ENCODE measurements at places on chromosomes 3 and 15.

DNA sequence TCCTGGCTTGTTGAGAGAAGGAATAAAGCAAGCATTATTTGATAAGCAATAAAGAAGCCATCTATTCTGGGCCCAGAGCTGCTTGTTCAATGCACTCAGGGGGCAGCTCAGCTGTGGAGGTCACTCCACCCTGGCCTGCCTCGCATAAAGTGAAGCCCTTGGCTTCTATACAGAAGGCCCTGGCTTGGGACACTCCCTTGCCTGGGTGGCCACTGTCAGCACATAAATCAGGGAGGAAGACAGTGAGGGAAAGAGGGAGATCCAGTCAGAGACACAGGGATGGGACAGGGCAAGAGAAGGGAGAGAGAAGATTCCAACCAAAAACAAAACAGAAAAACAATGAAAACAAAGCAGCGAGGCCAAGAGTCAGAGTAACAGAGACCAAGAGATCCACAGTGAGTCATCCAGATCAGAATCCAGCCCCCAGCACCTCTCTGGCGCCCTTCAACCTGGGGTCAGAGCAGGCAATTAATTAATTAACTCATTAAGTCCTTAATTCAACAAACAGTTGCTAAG lies 11.8 kb downstream of the INSYN1 start:
- DNase-seq: no peak

DNA sequence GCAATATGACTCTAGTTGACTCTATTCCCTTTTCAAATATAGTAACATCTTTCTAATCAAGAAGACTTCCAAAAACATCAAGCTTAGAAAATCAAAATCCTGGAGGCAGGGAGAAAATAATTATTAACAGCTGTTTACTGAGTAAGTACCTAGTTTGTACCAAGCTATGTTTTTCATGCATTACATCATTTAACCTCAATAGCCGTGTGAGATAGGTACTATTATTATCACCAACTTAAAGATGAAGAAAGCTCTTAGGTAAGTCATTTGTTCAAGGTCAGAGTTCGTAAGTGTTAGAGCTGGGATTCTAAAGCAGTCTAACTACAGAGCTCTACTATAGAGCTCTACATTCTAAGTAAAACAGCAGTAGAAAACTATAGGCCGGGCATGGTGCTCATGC lies 41.6 kb downstream of the GSK3B start:
- DNase-seq: no peak

- no peak for DNase-seq
Measured at GRCh38 chr3:33091746-33092145, 5.2 kb downstream of the GLB1 start.

DNA sequence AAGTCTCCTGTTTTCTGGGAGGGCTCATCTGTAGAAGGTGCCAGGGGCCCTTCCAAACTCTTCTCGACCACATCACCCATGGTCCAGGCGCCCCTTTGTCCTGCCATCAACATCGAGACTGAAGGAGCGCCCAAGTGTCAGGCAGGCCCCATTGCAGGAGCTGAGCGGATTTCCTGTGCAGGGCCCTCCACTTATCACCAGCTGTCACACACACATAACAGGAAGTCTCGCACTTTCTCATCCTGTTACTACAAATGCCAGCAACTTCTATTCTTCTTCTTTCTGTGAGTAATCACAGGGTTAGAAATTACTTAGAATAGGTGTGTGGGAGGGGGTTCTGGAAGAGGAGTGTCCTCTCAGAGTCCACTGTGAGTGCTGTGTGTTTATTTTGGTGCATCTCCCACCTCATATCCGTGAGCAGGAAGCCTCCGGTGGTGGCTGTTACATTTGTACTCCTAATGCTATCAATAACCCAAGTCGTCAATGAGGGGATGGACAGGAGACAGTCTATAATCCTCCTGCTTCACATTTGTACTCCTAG lies at the start of gene KLHL6:
Gene KLHL6, minus strand, starts transcription at position 166 of the 541 bp plus-strand sequence. Its CDS starts 53 bp downstream, at position 113.
- no peak for DNase-seq

DNA sequence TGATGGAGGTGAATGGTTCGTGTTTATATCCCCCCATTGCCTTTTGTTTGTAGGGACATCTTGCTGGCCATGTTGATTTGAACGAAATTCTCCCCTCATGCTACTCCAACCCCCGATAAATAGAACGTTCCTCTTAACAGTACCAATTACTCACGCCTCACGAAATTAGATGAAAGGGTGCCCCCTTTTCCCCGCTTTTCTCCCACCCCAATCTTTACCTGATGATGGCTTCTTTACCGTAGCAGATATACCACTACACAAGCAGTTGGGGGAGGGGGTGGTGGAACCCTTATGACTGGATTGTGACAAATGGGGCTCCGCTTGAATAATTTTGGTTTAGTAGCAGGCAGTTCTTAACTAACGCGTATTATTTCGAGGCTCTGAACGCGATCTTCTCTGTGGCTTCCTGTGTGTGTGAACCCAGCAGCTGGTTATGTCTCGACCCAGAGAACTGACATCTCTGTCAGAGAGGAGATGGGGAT lies 1.1 kb downstream of the PIAS1 start:
- DNase-seq: no peak

DNA sequence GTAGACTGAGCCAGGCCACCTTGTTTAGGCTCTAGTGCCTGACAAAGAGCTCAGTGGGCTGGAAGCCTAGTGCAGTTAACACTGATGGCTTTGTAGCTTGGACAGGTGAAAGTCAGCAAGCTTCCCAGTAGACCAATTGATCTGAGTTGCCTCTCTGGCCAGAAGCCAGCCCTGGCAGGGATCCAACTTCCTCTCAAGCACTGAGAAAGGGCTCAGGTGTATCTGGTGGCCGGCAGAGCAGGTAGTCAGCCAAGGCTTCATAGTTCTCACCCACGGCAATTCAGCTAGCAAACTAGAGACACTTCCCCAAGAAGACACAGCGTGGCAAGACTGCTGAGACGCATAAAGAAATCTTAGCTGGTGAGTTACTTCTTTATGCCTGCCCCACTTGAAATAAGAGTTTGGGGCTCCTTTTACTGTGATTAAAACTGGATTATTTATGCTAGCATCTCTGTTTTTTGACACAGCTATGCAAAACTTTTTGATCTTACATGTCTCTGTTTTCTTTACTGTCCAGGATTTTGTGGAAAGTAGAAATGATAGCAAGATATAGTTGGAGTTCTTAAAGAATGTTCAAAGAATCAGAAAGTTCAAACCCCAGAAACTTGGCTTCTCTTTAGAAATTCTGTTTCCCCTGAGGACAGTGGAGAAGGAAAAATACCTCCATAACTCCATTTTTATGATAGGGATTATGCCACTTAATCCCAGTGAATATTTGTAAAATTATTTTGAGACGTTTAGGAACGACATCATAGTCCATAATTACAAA lies 8.4 kb upstream of the CA12 start:
- DNase-seq: peak; percentile 74

- DNase-seq: no peak
Measured at GRCh38 chr15:94252906-94253491, 21.6 kb downstream of the MCTP2 start.

GRCh38 chr3:126671521-126671920 lies 16.6 kb upstream of the TXNRD3 start:
- no peak for DNase-seq

DNA sequence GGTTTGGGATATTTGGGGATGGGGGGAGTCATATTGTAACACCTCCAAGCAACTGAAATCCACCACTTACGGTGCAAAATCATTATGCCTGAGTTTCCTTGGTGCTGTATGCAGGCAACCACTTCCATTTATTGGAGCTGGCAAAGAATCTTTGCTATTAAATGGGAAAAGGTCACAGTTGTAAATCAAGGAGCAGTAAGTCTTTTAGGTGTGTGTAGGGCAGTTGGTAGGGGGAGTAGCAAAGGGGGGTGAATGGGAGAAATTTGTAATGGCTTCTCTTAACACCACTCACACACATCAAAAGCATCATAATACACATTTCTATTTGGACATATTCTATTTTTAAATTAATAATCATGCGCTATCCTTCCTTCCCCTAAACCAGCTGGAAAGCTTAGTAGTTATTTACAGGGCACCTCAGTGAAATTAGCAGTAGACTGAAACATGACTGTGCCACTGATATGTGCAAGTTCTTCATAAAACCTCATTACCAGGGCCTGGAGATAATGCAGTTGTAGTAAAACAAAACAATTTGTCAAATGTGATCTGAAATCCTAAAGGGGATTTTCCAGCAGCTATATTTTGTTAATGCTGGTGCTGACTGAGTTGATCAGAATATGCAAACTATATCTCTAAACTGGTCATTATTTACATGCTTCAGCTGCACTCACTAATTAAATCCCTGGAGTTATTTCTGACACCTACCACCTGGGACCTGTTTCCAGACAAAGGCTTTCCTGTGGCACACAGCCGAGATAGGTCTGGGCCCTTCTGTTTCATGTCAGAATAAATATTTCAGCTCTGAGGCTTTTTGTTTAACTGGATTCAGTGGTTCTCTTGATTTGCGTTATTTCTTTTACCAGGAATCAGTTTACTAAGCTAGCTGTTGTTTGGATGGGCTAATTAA lies 90.1 kb downstream of the B3GALNT1 start:
- DNase-seq: no peak

GRCh38 chr3:163785693-163786092 lies 1292.6 kb downstream of the SI start:
- peak; percentile 64 for DNase-seq

- no peak for DNase-seq
Measured at GRCh38 chr3:52552089-52552488, 15.7 kb downstream of the UQCC5 start.

- DNase-seq: no peak
Measured at GRCh38 chr3:94709249-94709902, 646.5 kb downstream of the NSUN3 start.

- no peak for DNase-seq
Measured at GRCh38 chr15:45734260-45734711, 99.5 kb downstream of the SQOR start.

- no peak for DNase-seq
Measured at GRCh38 chr3:102712896-102713295, 278.1 kb downstream of the ZPLD1 start.

- no peak for DNase-seq
Measured at GRCh38 chr3:123792473-123793201, 91.5 kb downstream of the MYLK start.

DNA sequence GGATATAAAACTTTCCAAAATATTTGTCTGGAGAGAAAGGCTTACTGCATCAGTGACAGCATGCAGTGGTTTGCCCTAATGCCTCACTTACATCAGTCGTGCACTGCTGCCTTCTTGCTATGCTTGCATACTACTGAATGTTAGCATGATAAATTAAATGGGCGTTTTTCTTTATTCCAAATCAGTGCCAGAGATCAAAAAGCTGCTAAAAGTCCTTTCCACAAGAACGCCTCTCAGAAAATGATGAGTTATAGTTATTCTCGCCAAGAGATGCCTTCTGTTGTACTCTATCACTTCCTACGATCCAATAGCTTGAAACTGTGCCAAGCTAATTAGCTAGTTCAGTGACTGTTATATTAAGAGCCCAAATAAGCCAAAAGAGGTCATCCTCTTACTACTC lies 345.8 kb upstream of the ROBO2 start:
- no peak for DNase-seq

DNA sequence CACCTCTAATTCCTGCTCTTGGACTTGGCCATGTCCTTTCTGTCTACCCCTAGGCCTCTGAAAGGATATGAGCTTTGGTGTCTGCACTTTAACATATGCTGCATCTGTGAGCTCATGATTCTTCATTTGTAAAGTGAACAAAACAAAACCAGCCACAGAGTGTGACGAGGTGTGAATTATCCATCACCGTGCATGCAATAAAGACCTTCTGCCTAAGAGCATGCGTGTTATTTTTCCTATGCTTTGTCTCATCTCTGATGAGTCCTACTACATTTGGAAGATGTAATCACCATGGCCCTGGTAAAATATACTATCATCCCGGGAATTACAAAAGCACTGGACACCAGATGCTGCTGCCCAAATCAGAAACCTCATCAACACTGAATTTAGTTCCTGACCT lies 103.5 kb upstream of the KCNAB1 start:
- DNase-seq: no peak

DNA sequence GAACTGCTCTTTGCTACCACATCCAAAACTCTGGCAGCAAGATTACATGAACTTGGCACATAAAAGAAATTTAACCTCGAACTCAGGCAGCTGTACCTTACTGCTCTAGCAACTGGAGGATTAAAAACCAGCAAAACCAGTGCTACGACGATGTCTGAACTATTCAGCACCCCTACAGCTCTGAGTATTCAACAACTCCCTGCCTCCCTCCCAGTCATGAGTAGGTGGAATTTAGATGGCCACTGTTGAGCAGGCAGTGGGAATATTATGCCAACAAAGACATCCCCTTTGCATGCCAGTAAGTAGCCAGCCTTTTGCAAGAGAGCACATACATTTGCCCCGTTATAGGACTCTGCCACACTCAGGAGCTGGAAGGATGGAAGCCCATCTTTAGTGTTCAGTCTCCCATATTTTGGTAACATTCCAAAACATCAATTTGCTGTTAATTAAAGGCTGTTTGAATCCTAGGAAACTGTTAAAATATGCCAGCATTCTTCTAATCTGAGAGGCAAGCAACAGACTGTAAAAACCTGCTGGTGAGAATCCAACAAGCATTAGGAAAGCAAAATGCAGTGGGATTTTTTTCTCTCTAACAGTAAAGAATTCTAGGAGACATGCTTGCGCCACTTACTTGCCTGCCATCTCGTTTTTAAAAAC lies 85.4 kb downstream of the ZNF385D start:
- DNase-seq: no peak

- no peak for DNase-seq
Measured at GRCh38 chr3:128256131-128256530, 102.8 kb downstream of the EEFSEC start.

GRCh38 chr3:94176988-94177745 lies 114.3 kb downstream of the NSUN3 start:
- DNase-seq: no peak

GRCh38 chr3:8070011-8070410 lies 431.6 kb upstream of the LMCD1 start:
- DNase-seq: no peak

DNA sequence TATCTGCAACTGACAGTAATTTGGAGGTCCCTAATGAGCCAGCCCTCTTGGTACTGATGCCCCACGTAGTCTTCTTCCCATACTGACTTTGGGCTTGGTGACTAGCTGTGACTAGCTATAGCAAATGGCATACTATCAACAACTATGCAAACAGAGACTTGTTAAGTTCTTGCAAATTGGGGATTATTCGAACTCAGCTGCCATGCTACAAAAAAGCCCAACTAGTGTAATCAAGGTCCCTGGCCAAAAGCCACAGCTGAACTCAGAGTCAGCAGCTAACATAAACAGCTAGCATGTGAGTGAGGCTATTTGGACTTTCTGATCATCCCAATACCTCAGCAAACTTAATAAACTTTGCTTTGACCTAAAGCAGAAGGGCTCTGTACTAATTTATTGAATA lies 121.2 kb upstream of the PLXND1 start:
- DNase-seq: no peak

GRCh38 chr3:25107918-25108617 lies 320.0 kb upstream of the RARB start:
- no peak for DNase-seq

DNA sequence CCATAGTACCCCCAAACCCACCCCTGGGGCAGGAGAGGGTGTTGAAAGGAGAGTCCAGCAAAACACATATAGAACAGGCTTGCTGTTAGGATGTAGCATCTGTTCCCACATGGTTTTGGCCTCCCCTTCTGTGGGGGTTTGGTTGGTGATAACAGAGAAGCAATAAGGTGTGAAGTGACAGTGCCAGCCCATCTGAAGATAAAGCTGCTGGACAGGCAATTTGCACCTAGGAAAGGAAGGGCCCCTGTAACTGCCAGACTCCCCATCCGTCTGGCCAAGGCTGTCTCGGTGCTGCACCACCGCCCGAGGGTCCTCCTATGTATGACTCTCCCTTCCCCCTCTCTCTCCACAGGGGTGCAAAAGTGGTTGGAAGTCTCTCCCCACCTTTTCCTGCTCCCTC lies 94.5 kb upstream of the OXTR start:
- no peak for DNase-seq
